ENCODE measurements at places on chromosomes 12 and 14.

GRCh38 chr12:104219908-104220404, 4.4 kb downstream of the TXNRD1 start:
- ATAC-seq = peak; percentile 79

DNA sequence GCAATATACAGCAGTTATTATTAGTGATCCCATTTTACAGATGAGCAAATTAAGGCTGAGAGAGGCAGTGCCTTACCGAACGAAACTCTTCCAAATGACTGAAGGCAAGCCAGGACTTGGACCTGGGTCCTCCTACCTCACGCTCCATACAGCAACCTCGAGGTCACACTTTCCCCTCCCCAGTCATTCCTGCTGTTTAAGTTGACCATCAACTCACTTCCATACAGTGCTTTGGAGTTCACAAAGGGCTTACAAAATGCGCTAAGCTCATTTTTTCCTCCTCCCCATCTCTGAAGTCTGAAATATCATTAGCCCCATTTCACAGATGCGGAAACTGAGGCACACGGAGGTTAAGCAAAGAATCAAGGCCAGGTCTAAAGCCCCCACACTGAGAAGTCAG, 4.3 kb downstream of the HNF1A start:
- ATAC-seq = no peak

- ATAC-seq = no peak
These were observed 99.2 kb downstream of the EML1 start for GRCh38 chr14:99892406-99892805.

- no peak for ATAC-seq
These were observed 33.8 kb upstream of the COL2A1 start for GRCh38 chr12:48038085-48038484.

DNA sequence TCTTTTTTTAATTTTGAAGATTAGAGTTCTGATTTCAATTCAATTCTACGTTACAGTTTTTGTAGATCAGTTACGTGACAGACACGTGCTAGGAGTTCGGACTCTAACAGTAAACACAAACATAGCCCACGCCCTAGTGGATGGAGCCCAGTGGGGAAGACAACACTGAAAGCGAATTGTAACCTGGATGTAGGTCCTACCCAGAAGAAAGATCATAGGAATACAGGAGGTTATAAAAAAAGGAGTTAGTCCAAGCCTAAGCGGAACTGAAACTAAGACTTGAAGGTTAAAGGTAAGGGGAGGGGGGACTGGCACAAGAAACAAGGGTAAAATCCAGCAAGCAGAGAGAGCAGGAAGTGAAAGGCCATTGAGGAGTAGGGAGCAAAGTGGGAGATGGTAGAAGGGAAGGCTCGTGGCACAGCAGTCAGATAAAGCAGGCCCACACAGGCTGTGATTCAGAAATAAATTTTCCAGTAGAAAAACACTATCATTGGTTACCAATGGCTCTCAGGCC, 15.7 kb upstream of the CRY1 start:
- no peak for ATAC-seq

- ATAC-seq = peak; percentile 76
These were observed 11.1 kb upstream of the DPF3 start for GRCh38 chr14:72904840-72905561.

DNA sequence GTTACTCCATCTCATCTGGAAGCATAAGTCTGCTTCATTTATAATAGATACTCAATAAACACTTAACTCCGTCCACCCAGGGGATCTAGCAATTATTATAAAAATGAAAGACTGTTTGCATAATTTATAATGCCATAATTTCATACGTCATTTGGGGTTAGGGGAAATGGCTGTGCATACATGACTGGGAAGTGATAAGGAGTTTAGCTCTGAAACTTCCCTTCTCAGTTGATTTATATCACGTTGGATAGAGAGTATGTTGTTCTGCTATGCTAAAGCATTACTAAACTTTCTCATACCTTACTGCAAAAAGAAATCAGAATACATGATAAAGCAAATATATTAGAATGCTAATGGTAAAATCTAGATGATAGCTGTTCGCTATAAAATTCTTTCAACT, 90.4 kb upstream of the DYNC1H1 start:
- no peak for ATAC-seq

DNA sequence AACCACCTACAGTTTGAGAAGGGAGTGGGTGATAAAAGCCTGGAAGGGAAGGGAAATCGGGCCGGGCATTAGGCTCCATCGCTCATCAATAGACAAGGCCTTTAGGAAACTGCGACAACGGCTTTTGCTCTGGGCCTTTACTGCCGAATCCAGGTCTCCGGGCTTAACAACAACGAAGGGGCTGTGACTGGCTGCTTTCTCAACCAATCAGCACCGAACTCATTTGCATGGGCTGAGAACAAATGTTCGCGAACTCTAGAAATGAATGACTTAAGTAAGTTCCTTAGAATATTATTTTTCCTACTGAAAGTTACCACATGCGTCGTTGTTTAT, 261 bp upstream of the RNU7-1 start:
- peak; percentile 42 for ATAC-seq

DNA sequence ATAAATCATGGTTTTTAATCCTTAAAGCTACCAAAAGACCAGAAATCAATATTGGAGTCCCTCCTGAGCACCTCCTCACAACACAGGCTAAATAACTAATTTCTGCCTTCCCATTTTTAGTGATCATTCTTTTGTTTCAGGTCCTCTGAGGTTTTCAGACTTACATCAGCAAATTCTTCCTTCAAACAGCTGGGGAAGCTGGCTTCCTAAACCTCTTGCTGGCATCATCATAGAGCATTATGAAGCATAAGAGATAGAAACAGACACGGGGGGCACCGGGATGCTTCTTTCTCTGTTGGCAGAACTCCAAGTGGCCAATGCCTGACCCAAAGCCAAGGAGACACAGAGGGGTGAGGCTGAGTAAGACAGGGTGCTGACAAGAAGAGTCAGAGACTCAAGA, 47.9 kb upstream of the DBX2 start:
- no peak for ATAC-seq

DNA sequence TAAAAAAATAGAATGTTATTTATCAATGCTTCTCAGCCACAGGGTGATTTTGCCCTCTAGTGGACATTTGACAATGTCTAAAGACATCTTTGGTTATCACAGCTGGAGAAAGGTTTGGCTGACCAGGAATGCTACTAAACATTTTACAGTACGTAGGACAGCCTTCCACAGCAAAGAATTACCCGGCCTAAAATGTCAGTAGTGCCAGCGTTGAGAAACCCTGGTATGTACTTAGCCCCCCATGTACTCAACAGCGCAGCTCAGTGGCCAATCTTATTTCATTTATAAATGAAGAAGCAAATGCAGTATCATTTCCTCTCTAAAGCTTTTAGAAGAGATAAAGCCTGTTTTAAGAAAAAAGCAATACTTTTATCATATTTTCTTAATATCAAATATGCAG, 5.8 kb downstream of the MARK3 start:
- ATAC-seq = no peak

DNA sequence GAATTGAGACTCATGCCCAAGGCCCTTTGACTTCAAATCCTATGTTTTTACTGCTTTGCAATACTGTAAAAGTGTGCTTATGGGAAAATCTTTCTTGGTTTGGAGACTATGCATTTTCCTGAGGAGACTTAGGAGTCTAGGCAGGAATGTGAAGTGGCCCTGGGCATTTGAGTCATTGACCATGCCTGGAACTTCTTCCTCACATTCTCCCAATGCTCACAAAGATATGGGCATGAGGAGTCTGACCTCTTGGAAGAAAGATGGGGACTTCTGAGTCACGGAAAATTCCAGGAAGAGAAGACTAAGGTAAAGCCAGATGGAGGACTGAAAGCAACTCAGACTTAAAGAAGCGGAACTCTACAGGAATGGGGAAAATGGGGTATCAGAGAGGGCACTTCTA, 38.2 kb upstream of the ZNF641 start:
- no peak for ATAC-seq

- no peak for ATAC-seq
These were observed 22.3 kb upstream of the SPTLC2 start for GRCh38 chr14:77638771-77639171.

DNA sequence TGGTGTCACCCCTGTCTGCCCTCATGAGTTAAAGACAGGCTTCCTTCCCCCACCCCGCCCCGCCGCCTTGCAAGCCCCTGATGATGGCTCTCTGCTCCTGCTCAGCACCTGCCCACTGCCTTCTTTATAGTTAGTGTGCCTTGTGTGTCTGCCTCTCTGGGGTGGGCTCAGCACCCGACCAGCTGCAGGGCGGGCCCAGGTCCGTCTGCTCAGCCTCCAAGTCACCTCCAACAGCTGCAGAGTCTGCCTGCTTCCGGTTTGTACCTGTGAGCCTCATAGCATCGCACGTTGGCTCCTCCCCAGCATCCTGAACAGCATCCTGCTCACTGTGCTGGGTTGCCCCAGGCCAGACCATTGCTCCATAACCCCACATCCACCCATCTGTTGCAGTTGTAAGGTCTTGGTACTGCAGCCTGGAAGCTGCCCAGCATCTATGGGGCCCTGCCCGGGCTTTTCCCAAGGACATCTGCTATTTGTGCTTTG, 3.5 kb downstream of the TGFB3 start:
- no peak for ATAC-seq

GRCh38 chr12:19575337-19576243, 136.3 kb downstream of the AEBP2 start:
- peak; percentile 49 for ATAC-seq

- peak; percentile 71 for ATAC-seq
These were observed 17.0 kb downstream of the OR8S1 start for GRCh38 chr12:48542300-48542928.

GRCh38 chr12:130981074-130981742, 27.5 kb downstream of the ADGRD1 start:
- ATAC-seq = no peak

DNA sequence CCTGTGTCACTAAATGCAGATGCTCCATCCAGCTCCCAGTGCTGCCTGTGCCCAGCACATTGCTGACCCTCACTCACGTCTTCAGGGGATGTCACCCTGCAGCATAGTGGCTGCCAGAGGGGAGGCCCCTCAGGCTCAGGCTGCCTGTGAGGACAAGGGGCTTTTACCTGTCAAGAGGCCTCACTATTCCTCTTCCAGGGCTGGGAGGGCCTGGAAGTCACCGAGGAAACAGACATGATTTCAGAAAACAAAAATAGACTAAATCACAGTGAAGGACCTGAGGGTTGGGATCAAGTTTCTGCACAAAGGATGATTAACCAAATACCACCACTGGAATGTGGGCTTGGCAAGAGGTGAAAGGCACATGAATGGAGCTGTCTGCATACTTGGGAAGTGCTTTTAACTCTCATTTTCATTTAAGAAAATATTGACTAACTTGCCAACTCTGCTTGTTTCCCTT, 1202.3 kb downstream of the BCL11B start:
- peak; percentile 74 for ATAC-seq

DNA sequence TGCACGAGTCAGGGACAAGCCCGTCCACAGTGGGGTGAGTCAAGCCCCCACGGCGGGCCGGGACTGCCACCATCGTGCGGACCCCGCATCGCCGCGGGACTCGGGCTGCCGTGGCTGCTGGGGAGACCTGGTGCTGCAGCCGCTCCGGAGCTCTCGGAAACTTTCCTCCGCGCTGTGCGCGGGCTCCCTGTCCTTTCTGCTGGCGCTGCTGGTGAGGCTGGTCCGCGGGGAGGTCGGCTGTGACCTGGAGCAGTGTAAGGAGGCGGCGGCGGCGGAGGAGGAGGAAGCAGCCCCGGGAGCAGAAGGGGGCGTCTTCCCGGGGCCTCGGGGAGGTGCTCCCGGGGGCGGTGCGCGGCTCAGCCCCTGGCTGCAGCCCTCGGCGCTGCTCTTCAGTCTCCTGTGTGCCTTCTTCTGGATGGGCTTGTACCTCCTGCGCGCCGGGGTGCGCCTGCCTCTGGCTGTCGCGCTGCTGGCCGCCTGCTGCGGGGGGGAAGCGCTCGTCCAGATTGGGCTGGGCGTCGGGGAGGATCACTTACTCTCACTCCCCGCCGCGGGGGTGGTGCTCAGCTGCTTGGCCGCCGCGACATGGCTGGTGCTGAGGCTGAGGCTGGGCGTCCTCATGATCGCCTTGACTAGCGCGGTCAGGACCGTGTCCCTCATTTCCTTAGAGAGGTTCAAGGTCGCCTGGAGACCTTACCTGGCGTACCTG, 1.1 kb downstream of the PDE3A start:
- ATAC-seq = peak; percentile 55

GRCh38 chr12:6333566-6333965, 8.3 kb downstream of the TNFRSF1A start:
- ATAC-seq = peak; percentile 2

DNA sequence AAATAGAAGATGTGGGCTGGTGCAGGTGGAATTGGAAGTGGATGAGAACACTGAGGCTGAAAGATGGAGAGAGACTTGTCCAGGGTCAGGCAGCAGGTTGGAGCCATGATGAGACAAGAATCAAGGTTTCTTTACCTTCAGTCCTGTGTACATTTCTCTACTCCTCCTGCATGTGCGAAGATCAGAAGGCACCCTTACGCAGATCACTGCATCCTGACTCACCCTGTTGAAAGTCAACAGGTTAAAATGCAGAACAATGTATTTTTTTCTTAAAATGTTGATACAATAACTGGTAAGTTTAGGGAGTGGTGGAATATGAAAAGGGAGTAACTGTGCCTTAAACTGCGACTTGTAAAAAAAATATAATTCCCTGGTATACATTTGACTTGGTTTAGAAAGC, 47.8 kb downstream of the TESPA1 start:
- peak; percentile 68 for ATAC-seq

- ATAC-seq = no peak
These were observed 127.3 kb upstream of the FLRT2 start for GRCh38 chr14:85402569-85403162.

DNA sequence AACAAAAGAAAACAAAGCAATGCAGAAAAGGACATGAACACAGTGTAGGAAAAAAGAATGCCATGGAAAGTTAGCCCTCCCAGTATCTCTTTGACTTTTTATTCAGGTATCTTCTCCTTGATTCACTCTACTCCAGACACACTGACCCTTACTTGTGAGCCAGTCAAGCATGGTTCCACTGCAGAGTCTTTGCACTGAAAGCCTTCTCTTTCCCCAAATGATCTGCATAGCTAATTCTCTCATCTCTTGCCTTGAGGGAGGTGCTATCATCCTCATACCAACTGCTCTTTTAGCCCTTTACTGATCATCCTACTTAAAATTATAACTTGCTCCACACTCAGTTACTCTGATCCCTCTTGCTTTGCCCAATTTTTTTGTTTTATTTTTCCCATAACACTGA, 101.2 kb upstream of the SLC16A7 start:
- ATAC-seq = no peak

DNA sequence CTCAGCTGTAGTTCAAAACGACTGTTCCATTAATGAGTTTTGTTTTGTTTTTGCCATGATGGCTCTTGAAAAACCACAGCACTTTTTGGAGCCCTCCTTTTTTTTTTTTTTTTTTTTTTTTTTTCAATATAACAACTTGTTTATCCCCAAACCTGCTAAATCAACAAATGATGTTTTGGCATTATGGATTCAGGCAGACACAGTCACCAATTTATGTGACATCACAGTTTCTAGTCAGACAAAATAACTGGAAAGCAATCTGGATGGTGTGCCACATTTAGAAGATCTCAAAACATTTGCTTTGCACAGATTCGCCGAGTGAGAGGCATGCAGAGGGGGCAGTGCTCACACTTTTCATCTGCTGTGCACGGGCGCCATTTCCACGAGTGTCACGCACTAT, 7.9 kb upstream of the RFLNA start:
- no peak for ATAC-seq

Data from esophagus mucosa (tissue), 1 donor.